ENCODE measurements at places on chromosomes 16 and 17.

GRCh38 chr17:57406131-57406980 is 150.0 kb downstream of the MSI2 start:
- DNase-seq, result no peak

GRCh38 chr17:31448467-31449077 is 57.1 kb downstream of the RAB11FIP4 start:
- no peak for DNase-seq

DNA sequence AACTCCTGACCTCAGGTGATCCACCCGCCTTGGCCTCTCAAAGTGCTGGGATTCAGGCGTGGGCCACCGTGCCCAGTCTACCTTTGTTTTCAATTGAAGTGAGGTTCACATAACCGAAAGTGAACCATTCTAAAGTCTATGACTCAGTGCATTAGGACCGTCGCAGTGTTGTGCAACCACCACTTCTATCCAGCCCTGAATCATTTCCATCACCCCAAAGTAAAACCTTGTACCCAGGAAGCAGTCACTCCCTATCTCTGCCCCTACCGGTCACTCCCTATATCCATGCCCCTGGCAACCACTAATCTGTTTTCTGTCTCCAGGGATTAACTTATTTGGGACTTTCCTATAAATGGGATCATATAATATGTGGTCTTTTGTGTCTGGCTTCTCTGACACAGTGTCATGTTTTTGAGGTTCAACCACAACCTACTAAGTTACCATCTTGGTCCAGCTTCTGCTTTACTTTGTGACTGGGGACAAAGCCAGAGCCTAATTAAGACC is 28.3 kb upstream of the CDC42EP4 start:
- DNase-seq, result no peak

- DNase-seq, result no peak
These were observed 23.9 kb downstream of the AMFR start for GRCh38 chr16:56401482-56401881.

DNA sequence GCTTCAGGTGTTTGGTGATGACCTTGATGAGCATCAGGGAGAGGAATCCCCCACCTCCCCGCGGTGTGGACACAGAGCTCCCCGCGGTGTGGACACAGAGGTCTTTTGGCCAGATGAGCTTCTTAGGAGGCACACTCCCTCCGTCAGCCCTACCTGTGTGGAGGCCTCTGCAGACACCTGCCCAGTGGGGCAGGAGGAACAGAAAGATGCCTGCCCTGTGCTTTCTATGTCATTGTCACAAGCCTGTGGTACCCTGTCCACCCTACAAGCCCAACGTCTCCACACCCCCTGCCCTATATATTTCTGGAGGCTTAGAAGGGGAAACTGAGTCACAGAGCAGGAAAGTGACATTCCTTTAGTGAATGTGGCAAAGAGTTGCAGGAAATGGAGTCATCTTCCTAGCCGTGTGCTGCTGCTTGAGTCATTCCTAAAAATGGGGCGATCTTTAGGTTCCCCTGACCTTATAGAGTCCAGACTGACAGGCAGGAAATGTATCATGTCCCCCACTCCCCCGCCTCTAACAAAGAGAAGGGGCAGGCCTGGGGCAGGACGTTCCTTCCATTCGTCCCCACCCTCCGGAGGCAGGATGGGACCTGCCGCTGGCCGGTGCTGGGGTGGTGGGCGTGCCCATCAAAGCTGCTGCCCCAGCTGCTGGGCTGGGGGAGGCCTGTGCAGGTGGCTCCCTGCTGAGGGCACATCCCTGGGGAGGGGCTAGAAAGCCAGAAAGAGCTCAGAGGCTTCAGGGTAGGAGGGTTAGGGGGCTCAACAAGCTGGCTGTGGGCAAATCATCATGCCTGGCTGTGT is 1.0 kb upstream of the C16orf74 start:
- DNase-seq, result no peak

GRCh38 chr17:4045487-4045886 is 81.2 kb upstream of the ATP2A3 start:
- no peak for DNase-seq

GRCh38 chr17:54903375-54903774 is 2.7 kb downstream of the TOM1L1 start:
- DNase-seq, result no peak

DNA sequence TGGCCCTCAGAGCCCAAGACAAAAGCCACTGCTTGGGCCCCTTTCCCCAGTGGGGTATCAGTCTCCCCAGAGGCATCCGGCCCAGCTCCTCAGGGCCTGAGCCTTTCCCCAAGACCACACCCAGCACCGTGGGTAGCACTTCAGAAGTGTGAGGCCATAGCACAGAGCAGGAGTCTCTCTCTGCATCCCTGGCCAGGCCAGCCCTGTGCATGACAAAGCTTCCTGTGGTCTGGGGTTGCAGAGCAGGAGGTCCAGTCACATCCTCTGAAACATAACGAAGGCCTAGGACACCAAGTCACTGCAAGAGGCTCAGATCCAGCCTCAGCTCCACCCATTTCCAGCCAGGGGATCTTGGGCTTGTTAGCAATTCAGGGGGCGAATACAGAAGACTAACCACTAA is 56.8 kb upstream of the ZNF423 start:
- no peak for DNase-seq

- no peak for DNase-seq
These were observed 387.5 kb upstream of the HSBP1 start for GRCh38 chr16:83420206-83420760.

GRCh38 chr16:67326472-67327309 is at the start of the genes KCTD19 and LRRC36:
Gene KCTD19, minus strand, starts transcription at chr16:67326741. Its CDS starts 34 bp downstream, at chr16:67326707.
Gene LRRC36, plus strand, starts transcription at chr16:67326815. Its CDS starts 48 bp downstream, at chr16:67326863.
- peak; percentile 13 for DNase-seq

DNA sequence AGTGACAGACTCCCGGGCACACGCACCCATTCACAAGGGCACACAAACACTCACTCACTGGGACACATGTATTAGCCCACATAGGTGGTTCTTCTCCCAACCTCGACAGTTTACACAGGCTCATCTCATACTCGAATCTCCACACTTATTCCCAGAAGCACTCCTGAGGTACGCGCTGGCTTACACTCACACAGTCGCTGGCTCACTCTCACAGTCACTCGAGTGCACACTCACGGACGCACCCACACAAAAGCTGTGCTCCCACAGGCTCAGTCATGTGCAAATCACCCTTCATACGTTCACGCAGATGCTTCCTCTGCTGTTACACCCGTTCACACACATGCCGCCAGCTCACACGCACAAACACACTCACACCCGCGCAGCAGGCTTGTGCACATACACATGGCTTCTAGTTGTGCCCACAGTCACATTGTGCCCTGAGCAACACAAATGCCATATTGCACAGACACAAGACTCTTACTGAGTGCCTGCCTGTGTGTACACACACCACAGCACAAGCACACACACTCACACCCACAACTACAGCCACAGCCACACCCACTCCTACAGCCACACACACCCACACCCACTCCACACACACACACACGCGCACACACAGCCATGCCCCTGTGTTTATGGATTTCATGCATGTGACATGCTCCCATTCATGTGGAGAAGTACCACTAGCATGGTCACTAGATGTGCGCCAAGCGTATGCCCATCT is 8.4 kb upstream of the PRR29 start:
- DNase-seq, result no peak

DNA sequence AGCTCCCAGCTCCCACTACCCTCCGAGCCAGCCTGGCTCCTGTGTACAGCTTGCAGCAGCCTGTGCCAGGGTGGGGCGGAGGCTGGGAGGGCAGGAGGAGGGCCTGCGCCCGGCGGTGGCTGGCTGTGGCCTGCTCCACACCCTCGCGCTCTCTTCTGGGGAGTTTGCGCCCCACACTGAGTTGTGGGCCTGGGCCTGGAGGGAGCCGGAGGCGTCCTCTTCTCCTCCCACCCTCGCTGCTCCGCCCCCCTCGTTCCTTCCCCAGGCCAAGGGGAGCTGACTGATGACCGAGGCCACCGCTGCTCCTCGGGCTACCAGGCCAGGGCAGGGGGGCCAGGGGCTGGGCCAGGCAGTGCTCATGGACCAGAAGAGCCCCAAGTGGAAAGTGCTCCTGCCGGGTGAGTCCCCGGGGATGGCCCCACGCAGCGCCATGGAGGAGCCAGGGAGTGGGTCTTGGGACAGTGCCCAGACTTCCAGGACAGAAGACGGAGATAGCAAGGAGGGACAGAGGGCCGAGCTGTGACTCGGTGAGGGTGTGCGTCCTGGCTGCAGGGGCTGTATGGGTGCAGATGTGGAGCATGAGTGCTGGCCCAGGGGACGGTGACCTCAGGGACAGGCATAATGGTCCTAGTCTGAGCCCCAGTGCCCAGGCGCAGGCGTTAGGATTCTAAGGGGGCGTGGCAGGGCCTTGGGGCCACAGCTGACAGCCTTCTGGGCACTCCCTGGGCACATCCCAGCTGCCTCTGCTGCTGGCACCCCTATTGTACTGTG is 242.1 kb upstream of the GSE1 start:
- no peak for DNase-seq

GRCh38 chr16:15854906-15855703 is 1.7 kb downstream of the MYH11 start:
- no peak for DNase-seq

GRCh38 chr16:5584109-5584508 is 486.5 kb upstream of the EEF2KMT start:
- no peak for DNase-seq

GRCh38 chr16:89407282-89407924 is 83.0 kb downstream of the ANKRD11 start:
- no peak for DNase-seq

- DNase-seq, result no peak
These were observed 135.5 kb upstream of the CRHR1 start for GRCh38 chr17:45648642-45649041.

- DNase-seq, result no peak
These were observed 4.6 kb downstream of the PYCR1 start for GRCh38 chr17:81932333-81932983.

- DNase-seq, result no peak
These were observed 256.1 kb downstream of the ZFHX3 start for GRCh38 chr16:72791786-72792185.

DNA sequence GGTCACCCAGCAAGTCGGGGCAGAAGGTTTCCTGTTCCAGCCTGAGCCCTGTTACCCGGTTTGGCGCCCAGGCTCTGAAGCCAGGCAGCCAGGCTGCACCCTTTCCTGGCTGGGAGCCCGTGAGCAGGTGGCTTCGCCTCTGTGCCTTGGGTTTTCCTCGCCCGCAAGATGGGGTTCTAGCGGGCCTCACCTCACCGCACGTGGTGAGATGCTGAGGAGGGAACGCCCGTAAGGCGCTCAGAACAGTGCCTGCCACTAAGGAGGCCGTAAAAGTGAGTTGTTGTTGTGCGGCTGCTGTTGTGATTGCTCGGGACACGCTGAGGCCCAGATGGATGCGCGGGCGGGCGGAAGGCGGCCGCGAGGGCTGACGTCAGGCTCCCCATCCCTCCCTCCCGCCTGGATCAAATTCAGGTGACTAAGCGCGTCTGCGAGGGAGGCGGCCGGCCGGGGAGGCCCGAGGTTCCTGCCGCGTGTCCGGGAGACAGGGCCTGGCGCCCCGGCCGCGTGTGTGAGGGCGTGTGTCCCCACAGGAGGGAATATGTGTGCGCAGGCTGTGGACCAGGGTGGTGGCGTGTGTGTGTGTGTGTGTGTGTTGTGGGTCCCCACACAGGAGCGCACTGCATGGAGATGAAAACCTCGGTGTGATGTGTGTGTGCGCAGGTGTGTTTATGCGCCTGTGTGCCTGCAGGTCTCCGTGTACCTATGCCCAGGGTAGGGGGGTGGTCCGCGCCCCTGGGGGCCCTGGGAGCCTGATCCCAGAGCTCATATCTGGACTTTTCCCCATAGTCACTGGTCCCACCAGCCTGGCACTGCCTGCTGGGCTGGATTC is 4.3 kb downstream of the CAMKK1 start:
- no peak for DNase-seq

DNA sequence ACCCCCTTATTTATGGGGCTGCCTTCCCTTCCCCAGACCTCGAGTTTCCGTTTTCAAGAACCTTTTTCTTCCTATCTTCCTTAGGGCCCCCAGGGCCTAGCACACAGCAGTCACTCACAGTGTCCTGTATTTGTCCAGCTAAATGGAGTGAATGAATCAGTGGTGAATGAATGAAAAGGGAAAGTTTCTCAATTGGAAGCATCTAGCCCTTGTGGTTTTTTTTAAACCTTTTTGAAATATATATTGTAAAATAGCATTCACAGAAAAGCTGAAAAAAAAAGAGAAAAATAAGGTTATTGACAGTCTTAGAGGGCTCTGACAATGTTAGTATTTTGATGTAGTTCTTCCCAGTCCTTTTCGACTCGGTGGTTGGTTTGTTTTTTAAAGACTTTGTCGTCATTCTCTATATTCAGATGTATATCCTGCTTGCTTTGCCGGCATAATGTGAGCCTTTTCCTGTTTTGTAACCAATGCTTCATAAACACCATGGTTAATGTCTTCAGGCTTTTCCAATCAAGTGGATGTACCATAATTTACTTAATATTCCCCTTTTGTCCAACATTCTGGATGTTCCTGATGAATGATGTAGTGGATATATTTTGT is 45.3 kb downstream of the RAI1 start:
- no peak for DNase-seq

DNA sequence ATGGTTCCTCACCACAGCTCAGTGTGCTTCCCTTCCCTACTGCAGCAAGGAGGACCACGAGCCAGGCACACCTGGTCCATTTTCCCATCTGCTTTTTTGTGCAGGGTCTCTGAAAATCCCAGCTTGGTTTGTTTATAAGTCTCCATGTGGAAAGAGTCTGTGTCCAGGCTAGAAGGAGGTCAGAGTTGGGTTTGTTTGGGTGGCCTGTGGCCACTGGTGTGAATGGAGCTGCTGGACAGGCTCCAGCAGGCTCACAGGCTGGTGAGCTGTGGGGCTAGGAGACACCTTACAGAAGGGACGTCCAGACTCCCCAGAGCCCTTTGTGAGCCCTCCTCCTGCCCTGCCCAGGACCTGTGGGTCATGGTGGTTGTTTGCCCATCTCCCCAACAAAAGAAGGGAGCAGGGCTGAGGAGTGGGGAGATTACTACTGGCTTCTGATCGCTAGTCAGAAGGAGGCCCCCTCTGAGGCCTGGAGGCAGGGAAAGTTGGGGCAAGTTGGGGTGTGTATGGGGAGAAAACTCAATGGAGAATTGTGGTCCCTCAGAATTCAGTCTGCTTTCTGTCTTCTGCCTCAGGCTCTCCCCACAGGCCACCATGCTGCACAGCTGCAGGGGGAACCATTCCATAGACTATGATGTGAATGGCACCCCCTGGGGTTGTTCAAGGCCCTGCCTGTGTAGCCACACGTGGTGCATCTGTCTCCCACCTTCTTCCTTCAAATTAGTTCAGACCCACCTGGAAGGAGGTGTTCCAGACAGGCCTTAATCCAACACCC is 4.1 kb downstream of the RARA start:
- DNase-seq, result no peak

DNA sequence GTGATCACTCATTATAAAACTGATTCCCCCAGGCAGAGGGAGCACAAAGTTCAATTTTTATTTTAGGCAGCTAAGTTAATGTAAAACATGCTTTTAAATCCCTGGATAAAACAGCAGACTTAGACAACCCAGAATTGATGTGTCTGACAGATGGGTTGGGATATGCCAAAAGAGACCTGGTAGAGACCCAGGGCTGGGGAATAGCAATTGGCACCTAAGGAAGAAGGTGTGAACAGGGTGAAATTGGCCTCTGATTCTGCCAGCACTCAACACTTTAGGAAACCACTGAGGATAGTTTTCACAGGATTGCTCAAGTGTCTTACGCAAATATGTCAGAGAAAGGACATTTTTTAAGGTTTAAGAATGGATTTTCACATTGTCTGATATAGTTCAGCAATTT is 938.2 kb upstream of the CDH8 start:
- DNase-seq, result no peak

All from T-helper 17 cell (primary cell).